ENCODE measurements at places on chromosomes 5 and 9.

DNA sequence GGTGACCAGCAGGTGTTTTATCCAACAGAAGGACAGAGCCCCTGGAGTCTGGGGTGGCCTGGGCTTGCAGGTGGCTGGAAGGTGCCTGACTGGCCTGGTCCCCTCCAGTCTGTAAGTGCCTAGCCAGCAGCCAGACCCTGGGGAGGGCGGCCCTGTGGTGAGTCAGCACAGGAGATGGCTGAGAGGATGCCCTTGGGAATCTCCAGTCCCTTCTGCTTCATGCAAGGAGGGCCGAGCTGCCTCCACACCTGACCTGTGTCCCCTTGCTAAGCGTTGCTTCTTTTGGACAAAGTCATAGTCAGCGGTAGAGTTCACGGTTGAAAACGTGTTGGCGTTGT is 20.2 kb downstream of the OBP2B start:
- DNase-seq: no peak

- no peak for DNase-seq
These were observed 156.9 kb downstream of the TRIM32 start for GRCh38 chr9:116843863-116844620.

DNA sequence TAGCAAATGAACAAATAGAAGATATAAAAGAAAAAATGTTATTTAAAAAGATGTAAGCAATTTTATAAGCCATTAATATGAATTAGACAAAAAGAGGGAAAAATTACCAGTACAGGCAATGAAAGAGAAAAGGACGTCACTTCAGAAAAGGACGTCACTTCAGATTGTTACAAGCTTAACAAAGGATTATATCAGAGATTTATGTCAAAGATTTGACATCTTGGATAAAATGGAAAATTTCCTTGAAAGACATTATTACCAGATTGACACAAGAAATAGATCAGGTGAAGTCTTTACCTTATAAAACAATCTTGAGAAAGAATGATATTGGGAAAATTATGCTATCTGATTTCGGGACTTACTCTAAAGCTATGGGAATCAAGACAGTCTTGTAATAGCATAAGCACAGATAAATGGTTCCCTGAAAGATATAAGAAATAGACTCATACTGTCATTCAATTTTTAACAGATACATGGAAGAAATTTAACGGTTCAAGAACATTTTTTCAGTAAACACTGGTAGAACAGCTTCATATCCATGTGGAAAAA is 625.4 kb upstream of the EDIL3 start:
- DNase-seq: no peak

DNA sequence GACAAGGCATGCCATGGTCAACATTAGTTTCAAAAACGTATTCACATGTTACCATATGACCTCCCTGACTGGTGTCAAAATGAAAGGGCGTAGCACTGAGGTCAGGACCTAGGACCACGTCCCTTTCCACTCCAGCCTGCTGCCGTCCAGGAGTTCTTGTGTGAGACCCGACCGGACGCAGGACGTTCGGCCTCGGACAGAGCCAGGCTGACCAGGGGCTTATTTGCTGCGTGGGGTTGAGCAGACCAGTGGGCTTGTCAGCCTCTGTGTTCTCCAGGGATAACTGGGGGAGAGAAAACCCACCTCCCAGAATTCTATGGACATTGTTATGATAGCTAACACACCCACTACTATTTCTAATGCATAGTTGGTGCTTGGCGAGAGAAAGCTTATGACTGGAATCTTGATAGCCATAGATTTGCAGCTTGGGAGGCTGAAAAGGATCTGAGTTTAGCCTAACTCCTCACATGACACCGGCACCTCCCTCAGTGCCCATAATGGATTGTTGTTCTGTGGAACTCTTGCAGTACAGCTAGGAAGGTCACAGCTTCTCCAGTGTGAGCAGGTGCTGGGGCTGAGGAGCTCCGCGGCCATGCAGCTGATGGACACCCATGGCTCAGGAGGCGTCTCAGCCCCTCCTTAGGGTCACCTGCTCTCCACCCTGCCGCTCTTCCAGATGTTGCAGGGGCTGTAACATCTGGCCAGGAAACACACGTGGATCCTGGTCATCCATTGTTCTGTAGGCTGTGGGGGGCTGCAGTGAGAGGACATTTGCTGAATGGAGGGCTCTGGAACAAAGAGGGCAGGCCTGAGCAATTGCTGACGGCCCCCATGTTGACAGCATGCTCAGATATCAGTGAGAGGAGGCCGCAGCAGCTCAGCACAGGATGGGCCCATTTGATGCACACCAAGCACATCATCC is 368.4 kb downstream of the IRX2 start:
- no peak for DNase-seq

DNA sequence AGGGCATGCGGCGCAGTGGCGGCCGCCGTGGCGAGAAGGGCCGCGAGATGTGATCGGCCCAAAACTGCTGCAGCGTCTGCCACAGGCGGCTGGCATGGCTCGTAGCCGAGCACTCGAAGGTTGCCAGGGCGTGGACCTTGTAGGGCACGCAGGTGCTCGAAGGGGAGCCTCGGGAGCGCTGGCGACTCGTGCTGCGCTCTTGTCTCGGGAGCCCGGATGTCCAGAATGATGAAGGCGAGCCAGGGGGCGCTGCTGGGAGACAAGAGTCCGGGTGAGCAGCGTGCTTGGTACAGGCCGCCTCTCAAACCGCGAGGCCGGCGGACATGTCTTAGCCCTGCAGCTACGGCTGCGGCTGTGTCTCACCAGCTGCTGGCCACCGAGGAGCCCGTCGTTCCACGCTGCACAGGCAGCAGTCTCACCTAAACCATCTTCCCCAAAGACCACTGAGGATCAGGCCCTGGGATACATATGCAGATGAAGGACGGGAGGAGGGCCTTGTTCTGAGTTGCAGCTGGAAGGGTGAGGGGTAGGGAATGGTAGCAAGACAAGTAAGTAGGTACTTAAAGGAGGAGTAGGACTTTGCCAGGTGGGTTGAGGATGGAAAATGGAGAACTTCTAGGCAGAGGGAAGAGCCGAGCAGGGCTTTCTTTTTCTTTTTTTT is 1.7 kb downstream of the CBY3 start:
- peak; percentile 59 for DNase-seq
